ENCODE measurements at places on chromosomes 3 and 15.
A peak's percentile ranks its signal among the peaks of the same experiment; 100 is the strongest.

- no peak for DNase-seq
Measured at GRCh38 chr15:85531083-85531482, 150.7 kb downstream of the AKAP13 start.

DNA sequence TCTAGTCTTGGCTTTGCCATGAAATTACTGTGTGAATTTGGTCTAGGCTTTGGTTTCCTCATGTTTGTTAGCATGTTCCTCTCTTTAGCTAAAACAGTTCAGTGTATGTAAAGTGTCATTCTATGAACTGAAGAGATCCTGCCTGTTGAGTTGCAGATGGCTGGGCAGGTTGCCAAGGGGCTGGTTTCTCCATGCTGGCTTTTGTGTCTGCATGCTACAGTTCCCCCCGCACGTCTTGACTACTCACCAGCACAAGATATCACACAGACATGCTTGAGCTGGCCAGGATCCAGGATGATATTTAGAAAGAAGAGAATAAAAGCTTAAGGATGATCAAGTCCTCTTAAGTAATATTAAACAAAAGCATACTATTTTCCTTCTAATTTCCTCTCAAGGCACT, 90.2 kb downstream of the CERS3 start:
- no peak for DNase-seq

DNA sequence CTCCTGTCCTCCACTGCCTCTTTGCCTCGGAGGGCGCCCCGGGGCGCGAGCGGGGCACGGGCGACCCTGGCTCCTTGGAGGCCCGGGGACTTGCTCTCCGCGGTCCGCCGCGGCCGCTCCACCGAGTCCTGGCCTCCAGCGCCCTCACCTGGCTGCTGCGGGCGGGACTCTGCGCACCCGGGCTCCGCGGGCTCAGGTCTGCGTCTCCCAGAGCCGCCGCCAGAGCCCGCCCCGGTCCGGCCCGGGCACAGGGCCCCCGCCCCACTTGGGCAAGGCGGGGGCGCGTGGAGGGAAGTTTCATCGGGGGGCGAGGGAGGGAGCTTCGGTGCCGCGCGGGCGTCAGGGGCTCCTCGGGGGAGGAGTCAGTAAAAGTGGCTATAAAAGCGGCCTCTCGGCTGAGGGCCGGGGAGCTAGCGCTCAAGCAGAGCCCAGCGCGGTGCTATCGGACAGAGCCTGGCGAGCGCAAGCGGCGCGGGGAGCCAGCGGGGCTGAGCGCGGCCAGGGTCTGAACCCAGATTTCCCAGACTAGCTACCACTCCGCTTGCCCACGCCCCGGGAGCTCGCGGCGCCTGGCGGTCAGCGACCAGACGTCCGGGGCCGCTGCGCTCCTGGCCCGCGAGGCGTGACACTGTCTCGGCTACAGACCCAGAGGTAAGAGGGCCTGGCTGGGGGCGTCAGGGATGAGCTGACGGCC, at the start of gene CEMIP:
TSS of gene CEMIP (plus strand) at position 407 of the 694 bp plus-strand sequence. CDS start 94,510 bp downstream, outside the sequence.
- peak; percentile 89 for DNase-seq

GRCh38 chr3:141056751-141057171, 5.6 kb downstream of the SPSB4 start:
- DNase-seq, result no peak

GRCh38 chr3:143848704-143849103, 436 bp upstream of the SLC9A9 start:
- no peak for DNase-seq

- DNase-seq, result no peak
Measured at GRCh38 chr15:62173215-62173614, 8.1 kb upstream of the C2CD4B start.

DNA sequence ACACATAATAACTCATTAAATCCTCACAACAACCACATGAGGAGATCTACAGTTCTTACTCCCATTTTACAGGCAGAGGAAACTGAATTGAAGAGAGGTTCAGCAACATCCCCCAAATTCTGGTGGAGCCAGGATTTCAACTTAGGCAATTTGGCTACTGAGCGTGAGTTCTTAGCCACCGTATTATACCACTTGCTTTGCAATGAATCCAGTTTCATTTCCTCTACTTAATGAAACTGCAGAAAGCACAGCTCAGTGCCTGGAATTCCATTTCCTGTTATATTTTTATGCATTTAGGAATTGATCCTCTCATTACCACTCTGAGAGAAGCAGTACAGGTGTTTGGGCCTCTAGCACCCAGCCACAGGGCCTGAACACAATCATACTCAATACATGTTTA, 4.3 kb downstream of the ZNF860 start:
- DNase-seq, result no peak

- no peak for DNase-seq
Measured at GRCh38 chr3:13174803-13175135, 101.5 kb upstream of the IQSEC1 start.

GRCh38 chr3:186523022-186523421, 21.2 kb downstream of the CRYGS start:
- DNase-seq, result no peak

GRCh38 chr15:77525907-77526594, 105.4 kb downstream of the HMG20A start:
- DNase-seq, result no peak

GRCh38 chr3:100760377-100760776, 51.1 kb downstream of the TFG start:
- DNase-seq, result no peak

- peak; percentile 32 for DNase-seq
Measured at GRCh38 chr3:177554895-177555759, 357.8 kb upstream of the TBL1XR1 start.

- DNase-seq, result no peak
Measured at GRCh38 chr15:87667643-87668042, 588.9 kb downstream of the NTRK3 start.

DNA sequence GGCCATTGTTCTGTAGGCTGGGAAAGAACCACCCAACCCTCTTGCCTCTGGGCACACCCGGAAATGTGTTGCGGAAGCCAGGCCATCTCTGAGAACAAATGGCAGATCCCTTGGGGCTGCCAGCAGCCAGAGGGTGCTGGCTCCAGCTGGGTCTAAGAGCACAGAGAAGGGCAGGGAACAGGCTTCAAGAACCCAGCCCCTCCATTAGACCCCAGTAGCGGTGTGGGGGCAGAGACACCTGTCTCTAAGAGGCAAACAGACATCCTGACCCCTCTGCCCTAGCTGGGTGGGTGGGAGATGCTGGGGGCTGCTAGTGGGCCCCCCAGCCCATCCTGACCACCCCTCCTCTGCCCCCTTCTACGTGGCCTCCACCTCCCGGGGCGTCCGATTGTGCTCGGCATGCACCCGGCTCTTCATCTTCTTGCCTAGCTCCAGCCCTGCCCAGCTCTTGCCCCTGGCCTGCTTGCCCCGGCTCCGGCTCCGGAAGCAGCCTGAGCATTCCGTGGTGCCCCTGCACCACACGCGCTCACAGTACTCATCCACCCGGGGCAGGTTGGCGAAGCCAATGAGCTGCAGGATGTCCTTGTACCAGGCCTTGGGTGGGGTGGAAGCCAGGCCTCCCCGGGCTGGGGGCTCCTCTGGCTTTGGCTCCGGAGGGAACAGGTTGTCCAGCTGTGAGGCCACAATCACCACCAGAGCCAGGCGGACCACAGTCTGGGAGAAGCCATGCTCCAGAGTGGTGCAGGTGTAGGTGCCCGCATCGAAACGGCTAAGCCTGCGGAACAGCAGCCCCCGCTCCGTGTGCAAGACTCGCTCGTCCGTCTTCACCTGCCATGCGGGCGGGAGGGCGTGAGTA, 9.4 kb downstream of the SEMA3G start:
- no peak for DNase-seq

DNA sequence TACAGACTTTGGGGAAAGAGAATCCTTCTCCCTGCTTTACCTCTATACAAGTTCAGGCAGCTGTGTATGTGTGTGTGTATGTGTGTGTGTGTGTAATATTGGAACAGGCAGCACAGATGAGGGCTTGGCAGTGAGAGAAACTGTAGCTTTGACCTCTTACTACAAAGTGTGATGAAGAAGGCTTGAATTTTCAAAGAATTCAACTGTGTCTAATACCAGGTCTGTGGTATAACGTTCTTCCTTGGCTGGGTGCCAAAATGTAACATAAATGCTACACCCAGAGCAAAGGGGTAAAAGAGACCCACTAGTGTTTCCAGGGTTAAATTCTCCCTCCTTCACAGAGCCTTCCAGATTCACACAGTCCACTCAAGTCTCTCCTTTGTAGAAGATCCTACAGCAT, 51.1 kb downstream of the CHST2 start:
- no peak for DNase-seq

GRCh38 chr3:184896336-184896735, 84.4 kb downstream of the VPS8 start:
- DNase-seq, result no peak

DNA sequence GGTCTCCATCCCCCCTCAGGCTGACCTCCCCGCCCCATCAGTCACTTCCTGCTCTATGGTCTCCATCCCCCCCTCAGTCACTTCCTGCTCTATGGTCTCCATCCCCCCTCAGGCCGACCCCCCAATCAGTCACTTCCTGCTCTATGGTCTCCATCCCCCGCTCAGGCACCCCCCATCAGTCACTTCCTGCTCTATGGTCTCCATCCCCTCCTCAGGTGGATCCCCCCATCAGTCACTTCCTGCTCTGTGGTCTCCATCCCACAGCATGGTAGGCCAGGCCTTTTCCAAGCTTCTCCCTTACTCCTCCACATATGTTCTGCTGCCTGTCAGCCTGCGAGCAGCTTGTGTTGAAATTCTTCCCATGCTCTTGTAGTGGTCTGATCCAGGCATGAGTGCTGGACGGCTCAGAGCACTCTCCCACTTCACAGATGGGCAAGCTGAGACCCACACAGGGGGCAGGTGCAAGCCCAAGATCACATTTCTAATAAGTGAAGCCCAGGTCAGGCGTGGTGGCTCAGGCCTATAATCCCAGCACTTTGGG, 36.8 kb downstream of the BDH1 start:
- DNase-seq, result no peak

GRCh38 chr3:138477120-138477519, 42.7 kb downstream of the ESYT3 start:
- DNase-seq, result no peak

DNA sequence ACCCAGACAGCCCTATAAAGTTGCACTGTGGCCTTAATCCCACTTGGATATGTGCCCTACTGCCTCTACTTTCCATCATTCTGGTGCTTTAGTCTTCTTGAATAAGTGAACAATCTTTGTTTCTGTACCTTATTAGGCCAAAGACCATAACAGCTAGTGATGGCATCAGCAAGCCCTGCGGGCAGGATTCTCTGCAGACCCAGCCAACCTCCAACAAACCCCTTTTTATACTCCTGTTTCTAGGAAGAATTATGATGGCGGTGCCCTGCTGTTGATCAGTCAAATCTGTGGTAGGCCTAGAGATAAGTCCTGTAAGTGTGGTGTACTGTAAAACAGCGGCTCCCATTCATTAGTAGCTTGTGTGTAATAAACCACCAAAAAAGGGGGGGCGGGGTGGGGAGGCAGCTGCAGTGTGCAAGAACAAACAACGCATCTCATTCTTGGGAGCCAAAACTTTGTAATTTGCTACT, 40.5 kb downstream of the SOX2 start:
- DNase-seq, result no peak

DNA sequence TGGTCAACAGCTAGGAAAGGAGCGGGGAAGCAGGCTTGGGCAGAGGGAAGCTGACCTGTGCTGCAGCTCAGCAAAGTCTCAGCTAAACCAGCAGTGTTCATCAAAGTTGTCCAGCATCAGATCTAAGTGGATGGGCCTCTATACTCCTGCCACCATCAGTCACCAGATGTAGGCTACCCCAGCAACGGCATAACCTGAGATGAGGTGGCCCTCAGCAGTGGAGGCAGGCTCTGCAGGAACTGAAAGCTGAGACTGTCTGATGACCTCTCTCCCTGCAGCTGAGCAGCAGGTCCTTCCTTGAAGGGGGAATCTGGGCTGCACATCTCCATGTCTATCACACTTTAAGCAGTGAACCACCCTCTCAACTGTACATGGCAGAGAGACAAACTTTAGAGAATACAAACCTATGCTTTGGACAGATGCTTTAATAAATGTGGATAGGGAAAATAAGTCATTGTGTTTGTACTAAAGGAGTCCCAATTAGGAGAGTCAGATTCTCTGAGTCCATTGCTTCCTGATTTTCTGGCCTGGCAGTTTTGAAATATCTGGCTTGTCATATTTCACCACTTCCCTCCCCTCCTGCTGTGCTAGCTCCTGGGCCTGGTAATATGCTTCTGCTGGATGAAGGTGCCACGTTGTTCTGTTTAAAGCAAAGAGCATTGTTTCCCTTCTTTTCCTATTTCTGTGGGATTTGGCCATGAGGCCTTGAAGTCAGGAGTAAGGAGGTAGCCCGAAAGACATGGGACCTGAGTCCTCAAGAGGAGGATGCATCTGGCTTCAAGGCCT, 11.1 kb upstream of the PSTPIP1 start:
- DNase-seq, result no peak

- no peak for DNase-seq
Measured at GRCh38 chr3:172627057-172627809, 83.6 kb downstream of the NCEH1 start.

GRCh38 chr3:57006179-57006657, 54.2 kb upstream of the SPATA12 start:
- peak; percentile 33 for DNase-seq

GRCh38 chr15:27535445-27536129, 563.5 kb downstream of the OCA2 start:
- DNase-seq, result no peak

DNA sequence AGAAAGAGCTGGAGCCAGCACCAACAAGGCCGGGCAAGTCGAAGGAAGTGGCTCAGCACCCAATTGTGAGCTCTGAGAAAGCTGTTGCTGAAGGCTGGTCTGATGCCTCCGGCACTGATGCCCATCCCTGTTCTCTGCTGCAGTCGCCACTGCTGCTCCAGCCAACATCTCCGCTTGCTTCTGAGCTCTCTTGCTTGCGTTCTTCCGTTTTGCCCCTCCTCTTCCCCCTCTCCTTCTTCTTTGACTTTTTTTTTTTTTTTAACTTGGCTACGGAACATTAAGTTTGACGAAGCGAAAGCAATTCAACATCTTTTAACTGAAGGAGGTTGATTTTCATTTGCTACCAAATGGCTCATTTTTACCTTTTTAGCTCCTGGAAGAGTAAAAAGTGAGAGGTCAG, 442.9 kb downstream of the MCTP2 start:
- no peak for DNase-seq

GRCh38 chr3:56882896-56883295, 81.1 kb upstream of the ARHGEF3 start:
- DNase-seq, result no peak

GRCh38 chr3:23501201-23501802, 298.2 kb downstream of the UBE2E2 start:
- DNase-seq, result no peak

GRCh38 chr15:27731776-27732175, 367.3 kb downstream of the OCA2 start:
- DNase-seq, result no peak

DNA sequence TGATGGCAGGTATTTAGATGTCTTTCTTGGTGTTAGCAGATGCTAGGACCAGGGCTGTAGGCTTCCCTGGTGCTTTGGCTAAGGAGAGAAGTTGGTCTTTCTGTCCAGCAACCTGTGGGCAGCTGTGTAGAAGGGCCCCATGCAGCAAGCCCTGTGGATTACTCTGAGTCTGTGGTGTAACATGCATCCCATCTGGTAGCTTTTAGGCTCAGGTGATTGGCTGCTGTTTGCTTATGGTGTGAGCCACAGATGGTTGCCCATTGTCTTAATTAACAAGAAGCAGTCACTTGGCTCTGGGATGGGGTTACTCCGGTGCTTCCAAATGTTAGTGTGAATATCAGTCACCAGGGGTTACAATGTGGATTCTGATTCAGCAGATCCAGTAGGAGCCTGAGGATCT, 368.6 kb upstream of the C2CD4B start:
- no peak for DNase-seq

- no peak for DNase-seq
Measured at GRCh38 chr3:20772869-20773268, 586.9 kb upstream of the SGO1 start.
